ENCODE measurements at places on chromosomes 12 and 14.

- no peak for DNase-seq
These were observed 11.5 kb upstream of the IL22 start for GRCh38 chr12:68264857-68265256.

GRCh38 chr12:124764870-124765580 is 98.6 kb downstream of the SCARB1 start:
- DNase-seq: no peak

GRCh38 chr12:102480406-102480805 is at the start of gene IGF1:
Gene IGF1 (minus strand): TSS chr12:102480563. CDS start chr12:102480381, 182 bp downstream.
- no peak for DNase-seq

DNA sequence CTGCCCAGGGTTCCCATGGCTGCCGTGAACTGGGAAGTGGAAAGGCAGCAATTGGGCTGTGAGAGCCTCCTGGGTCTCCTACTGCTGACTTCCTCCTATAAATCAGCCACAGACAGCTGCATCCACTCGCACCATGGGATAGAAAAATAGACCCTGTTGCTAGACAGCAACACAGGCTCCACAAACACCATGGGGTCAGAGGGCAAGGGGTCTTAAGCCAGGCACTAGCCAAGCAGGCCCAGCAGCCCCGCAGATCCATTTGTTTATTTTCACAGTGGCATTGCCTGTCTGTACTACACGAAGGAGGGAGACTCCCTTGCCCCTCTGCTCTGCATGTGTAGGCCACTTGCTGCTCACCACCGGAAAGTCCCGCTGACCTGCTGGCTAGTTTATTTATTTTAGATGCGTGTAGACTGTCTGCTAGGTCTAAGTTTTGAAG is 139.8 kb downstream of the DACT1 start:
- no peak for DNase-seq

- DNase-seq: no peak
These were observed 184.0 kb downstream of the SRGAP1 start for GRCh38 chr12:64028541-64028940.

GRCh38 chr12:52217223-52217622 is 15.8 kb upstream of the KRT7 start:
- DNase-seq: no peak
